ENCODE measurements at places on chromosomes 5 and 9.

DNA sequence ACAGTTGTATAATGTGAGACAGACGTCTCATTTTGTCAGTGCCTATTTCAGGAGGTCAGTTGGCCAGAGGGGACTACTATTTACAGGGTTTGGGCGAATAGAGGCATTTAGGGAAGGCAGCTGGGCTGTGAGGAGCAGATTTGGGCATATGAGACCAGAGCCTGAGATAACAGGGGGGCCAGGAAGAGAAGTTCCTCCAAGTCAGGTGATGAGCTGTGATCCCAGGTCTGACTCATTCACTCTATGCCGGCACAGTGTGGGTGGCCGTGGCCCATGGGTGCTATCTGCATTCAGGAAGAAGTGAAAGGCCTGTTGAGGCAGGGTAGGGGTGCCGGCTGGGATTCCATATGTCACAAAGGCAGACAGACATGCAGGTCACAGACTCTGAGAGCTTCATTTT, 142.8 kb downstream of the PDZD2 start:
- no peak for DNase-seq

DNA sequence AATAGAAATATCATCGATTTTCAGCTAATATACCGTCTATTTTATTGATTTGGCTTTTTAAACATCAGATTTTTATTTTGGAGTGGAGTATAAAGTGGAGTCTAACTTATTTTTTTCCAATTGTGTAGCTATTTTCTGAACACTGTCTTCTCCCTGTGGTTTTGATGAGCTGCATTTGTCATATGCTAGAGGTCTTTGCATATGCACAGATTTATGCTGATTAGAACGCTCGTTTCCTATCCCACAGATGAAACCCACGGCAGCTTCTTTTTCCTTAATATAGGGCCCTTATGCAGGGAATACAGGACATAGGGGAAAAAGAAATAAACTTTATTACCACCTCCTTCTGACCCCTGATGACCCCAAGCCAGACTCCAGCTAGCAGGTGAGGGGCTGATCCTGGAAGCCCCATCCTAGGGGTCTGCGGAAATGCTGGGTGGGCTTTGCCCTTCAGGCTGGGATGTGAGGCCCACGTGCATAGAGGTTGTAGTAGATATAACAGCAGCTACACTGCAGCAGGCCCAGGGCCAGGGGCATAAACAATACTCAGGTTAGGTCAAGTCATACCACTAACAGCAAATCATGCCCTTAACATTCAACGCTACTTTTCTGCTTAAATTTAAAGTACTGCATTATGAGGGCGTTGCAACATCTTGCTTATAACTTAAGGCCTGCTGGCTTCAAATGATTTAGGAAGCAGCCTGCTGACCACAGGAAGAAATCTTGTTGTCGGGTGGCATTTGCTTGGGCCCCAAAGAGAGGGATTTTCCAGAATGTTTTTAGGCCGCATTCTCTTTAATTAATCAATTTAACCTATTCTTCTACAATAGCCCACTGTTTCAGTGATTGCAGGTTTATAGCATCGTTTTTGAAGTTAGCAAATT, 28.5 kb downstream of the MVB12B start:
- DNase-seq = no peak

- no peak for DNase-seq
These were observed 13.0 kb upstream of the NR5A1 start for GRCh38 chr9:124520206-124520596.

DNA sequence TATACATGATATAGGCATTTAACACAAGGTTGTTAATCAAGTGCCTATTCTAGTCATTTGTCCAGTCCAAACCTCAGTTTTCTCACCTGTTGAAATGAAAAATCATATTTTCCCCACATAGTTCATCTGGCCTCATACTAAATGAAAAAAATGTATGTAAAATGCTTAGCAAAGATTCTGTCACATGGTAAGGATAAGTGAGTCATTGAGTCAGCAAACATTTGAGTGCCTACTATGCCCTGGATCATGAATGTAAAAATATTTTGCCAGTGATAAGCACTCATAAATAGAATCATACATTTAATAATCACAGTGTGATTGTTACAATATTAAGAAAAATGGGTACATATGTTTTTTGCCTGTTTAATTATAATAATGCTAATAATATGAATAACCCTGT, 181.2 kb upstream of the PAPPA start:
- DNase-seq = no peak

DNA sequence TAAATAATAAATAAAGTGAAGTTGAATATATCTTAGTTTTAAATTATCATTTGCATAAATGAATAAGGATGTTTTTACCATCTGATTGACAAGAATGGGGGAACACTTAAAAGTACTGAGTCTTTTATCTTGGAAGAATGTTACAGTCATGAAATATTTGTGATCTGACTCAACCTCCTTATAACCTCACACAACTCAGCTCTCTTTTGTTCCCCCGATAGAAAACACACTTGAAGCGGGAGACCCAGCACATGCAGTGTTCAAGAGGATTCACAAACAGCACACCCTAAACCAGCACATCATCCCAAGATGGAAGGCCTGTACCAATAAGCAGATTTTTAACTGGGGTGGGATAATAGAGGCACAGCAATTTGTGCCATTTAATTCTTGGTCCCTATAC, 15.5 kb downstream of the BAAT start:
- DNase-seq = no peak

DNA sequence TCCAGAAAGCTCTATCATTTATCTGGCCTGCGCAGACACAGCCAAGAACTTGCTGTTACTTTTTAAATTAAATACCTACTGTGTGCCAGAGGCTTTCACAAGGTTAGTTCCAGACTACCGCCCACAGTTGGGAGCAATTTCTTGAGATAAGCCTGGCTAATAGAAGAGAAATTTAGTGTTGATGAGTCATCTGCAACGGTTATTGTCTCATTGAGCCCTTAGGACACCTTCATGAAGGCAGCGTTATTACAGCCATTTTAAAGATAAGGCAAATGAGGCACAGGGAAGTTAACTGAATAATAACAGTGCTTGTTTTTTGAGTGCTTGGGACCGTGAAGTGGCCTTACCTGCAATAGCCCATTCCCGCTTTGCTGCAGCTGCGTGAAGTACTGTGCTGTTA, 292.9 kb upstream of the MSX2 start:
- DNase-seq = no peak

GRCh38 chr5:97094579-97095317, 47.7 kb downstream of the LIX1 start:
- DNase-seq = no peak

- DNase-seq = no peak
These were observed 10.0 kb upstream of the MARCHF6 start for GRCh38 chr5:10343486-10343885.

DNA sequence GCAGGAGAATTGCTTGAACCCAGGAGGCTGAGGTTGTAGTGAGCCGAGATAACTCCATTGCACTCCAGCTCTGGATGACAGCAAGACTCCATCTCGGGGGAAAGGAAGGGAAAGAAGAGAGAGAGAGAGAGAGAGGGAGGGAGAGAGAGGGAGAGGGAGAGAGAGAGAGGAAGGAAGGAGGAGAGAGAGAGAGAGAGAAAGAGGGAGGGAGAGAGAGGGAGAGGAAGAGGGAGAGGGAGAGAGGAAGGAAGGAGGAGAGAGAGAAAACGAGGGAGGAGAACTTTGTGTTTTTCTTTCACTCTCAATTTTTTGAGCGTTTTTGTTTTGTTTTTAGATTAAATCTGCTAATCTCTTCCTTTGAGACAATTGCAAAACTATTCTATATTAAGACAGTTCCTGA, 46.9 kb downstream of the SPEF2 start:
- no peak for DNase-seq

DNA sequence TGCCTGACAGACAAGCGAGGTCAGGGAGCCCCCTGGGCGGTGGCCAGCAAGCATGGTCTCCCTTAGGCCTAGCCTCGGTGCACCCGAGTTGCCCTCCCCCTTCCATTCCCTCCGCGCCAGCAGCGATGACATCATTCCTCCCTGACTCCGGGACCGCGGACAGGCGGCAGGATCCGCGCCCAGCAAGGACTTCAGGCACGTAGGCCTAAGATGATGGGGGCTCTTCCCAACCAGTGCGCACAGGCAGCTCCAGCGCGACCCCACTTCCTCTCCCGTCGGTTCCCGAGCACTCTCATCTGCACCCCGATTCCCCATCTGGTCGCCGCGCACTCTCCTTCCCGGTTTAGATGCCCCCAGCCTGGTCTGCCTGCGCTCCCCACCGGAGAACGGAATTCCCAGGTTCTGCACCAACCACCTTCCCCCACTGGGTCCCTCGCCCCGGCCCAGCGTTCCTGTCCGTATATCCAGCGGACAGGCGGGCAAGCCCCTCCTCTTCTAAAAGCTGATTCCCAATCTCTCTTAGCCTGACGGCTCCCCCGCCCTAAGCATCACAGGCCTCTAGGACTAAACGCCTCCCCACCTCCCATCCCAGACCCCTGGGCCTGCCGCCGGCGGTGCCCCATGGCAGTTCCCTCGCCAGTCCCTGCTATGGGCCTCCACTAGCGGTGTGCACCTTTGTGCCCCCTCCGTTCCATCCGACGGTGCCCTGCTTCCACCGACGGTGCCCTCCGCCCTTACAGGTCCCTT, 931 bp downstream of the FAM219A start:
- peak; percentile 57 for DNase-seq

- DNase-seq = no peak
These were observed 45.3 kb downstream of the FNIP1 start for GRCh38 chr5:131751506-131751905.

DNA sequence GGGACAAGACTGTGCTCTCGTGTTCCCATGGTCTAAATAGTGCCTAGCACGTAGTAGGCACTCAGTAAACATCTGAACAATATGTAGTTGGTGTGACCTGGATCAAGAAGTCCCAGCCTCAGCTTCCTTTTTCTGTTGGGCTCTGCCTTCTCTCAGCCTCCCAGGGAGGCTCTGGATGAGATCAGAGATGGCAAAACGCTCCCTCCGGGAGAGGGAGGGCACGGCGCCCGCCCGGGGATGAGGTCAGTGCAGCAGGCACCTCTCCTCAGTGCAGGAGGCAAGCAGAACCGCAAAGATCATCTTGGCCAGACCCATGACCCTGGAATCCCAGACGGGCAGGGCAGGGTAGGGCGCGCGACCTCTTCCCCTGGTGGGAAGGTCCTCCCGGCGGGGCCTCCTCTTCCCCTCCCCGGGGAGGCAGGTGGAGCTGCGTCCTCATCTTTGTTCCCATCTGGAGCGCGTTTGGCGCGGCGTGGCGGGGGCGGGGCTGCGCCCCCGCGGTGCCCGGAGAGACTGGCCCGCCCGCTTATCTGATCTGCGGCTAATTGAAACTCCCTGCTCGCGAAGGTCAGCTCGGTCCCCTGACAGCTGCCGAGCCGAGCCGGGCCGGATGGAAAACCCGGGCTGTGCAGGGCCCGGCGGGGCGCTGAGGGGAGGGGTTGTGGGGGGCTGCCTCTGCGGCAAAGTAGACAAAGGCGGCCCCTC, 60.9 kb downstream of the CXXC5 start:
- DNase-seq = peak; percentile 47

- no peak for DNase-seq
These were observed 22.9 kb upstream of the HMGCS1 start for GRCh38 chr5:43336159-43336558.

DNA sequence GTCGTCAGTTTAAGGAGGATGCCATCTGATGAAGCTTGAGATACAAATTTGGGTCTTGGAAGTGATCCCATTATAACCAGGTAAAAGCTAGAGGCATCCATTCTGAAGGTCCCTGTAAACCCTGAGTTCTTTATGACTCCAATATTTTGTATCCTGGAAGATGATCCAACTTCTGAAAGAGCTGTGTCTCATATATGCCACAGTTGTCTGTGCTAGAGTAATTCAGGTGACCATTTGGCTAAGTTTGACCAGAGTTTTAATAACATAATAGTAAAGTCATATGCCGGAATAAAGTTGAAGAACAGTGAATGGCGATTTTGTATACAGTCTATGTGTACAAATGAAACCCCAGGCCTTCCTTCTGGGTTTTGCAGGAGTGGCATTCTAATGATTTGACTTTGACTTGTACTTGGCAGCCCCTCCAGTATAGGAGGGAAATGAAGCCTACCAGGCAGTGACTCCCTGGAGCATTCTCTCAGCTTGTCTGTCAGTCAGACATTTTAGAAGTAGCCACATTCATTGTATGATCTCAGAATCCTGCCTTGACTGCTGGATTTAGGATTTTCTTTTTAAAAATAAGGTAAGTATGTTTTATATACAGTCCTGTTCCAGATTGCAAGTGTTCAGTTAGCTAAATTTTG, 39.6 kb downstream of the ENTREP1 start:
- DNase-seq = no peak

DNA sequence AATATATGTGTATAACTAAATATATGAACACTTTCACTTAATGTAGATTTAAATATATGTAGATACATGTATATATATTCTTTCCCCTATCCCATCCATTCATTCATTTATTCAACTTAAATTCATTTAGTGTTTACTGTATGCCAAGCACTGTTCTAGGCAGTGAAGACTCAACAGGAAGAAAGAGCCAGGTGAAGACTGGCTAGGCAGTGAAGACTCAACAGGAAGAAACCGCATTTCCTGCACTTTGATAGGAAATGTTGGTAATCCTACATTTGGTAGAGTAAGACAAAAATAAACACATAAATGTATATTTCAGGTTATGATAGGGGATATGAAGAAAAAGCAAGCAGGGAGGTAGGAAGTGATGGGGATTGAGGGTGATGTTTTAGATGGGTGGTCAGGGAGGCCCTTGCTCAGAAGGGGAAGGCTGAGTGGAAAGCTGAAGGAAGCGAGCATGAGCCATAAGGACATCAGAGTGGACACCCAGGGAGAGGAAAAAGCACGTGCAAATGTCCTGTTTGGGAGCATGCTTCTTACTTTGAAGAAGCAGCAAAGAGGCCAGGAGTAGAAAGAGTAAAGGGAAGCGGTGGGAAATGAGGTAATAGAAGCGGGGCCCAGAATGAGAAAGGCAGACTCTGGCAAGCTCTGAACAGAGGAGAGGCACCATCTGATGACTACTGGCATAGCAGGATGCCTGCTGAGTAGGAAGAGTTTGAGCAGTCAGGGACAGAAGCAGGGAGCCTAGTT, 227.8 kb upstream of the MAP3K1 start:
- no peak for DNase-seq

GRCh38 chr5:55621229-55621628, 86.5 kb upstream of the PLPP1 start:
- DNase-seq = no peak

- no peak for DNase-seq
These were observed 4.0 kb downstream of the TTLL11 start for GRCh38 chr9:122088880-122089706.

DNA sequence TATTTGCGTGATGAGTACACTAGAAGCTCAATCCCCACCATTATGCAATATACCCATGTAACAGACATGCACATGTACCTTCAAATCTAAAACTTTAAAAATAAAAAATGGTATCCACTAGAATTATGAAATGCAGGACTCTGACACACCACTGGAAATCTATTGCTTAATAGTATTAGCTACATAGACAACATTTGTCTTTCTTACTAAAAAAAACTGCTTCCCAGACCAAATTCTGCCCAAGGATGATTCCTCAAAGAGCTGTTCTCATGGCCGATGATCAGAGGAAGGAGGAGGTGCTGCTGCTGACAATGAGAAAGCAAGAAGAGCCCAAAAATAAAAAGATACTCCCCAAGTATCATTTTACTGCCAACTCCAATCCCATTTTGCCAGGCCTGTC, 67.2 kb downstream of the TTC39B start:
- DNase-seq = no peak

Measured in nucleus accumbens (tissue), 56 donors.